ENCODE measurements at places on chromosomes 7 and 10.
A peak's percentile ranks its signal among the peaks of the same experiment; 100 is the strongest.

DNA sequence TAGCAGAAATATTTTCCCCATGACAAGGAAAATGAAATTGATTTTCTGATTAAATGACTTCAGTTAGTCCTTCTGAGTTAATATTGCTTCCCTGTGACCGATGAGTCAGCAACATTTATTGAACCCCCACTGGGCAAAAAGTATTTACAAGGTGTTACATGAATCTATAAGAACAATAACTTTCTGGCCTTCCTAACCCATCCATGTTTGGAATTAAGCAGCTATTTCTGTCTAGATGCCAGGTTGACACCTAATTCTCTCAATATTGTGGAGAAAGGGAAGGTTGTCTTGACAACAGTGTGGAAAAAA lies 112.9 kb upstream of the JAZF1 start:
- DNase-seq, result no peak

DNA sequence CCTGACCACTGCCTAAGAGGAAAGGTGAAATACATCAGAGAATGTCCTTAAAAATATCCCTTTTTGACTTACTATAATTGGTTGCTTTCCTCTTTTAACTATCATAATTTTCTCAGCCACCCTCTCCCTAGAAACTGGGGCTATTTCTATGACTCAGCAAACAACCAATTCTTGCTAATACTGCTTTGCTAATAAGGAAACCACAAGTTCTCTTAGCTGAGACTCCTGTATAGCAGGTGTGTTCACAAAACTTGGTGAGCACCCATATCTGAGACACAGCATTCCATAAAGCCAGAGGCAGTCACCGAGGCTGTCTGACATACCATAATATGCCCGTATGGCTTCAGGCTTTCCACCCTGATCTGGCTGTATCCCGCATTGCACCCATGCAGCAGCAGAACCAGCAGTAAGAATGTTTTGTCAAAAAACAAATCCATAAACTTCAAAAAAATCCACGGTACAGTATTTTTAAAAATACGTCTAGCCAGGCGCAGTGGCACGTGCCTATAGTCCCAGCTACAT lies 191.7 kb upstream of the C7orf33 start:
- DNase-seq, result no peak

DNA sequence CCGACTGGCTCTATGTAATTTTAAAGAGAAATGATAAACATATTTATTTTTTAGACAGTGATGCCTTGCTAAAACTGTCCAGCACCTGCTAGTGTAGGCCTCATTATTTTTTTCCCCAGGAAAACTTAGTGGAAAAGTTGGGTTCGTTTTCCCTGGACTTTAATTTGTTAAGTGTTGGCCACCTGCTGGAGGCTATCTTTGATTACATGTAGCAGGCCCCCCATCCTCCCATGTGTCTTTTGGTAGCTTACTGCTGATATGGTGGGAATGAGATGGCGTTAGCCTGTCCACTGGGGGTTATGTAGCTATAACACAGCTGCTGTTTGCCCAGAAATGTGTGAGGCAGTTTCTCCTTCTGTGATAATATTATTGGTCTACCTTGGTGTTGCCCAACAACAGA lies 265.0 kb downstream of the SORCS3 start:
- no peak for DNase-seq

DNA sequence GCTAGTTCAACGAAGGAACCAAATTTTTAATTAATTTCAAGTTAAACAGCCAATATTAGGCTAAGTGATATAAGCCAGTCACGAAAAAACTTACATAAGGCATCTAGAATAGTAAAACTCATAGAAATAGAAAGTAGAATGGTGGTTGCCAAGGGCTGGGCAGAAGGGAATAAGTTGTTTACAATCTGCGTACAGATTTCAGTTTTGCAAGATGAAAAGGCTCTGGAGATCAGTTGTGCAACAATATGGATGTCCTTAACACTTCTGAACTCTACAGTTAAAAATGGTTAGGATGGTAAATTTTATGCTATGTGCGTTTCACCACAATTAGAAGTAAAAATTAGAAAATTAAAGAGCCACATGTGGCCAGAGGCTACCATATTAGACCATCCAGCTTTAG lies 13.3 kb downstream of the SCRN1 start:
- no peak for DNase-seq

DNA sequence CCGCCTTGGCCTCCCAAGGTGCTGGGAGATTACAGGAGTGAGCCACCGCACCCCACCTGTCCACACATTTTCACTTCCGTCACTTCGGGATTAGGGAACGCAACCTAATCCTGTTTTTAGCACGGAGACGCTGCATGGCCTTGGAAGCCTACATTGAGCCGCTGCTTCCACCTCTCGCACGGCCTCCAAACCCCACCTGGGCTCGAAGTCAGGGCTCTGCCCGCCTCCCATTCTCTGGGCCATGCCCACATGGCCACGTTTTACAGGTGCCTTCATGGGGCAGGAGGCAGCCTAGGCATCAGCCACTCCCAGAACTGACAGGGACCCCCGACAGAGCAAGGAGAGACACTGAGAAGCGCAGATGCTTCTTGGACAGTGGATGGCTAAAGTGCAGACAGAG lies 100.6 kb downstream of the OAT start:
- DNase-seq, result no peak

DNA sequence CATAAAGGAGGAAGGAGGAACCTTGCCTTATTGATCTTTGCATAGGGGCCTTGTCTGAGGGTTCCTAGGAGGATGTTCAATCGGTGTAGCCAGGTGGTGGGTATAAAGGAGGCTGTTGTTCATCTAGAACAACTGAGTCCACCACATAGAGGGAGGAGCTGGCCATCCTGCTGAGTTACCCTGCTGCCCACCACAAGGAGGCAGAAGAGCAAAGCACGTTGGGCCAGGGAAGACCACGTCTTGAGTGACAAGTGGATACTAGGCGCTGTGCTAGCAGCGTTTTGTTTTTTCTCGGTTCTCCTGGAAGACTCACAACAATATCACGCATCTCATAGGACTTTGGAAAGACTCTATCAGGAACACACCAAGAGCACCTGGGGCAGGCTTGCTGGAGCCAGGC lies 20.0 kb downstream of the FOXI2 start:
- no peak for DNase-seq

GRCh38 chr10:114706458-114707055 lies 48.5 kb upstream of the ABLIM1 start:
- DNase-seq, result no peak

- no peak for DNase-seq
Measured at GRCh38 chr7:45073031-45073785, 15.6 kb downstream of the NACAD start.

DNA sequence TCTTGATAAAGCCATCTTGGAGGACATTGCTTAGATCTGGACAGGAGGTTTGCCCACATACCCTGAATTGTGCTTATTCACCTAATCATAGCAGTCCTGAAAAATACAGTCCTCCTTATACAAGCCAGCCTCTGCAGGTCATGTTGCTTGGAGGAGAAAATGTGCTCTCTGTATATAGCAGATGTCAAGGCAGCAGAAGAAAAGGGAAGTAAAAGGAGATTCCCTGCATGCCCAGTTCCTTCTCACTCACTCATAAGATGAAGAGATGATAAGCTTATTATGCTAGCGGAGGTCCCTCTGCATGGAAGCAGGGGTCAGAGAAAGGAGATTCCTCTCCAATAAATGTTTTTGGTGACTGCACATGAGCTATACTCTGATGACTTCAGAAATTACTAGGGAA lies 458.8 kb upstream of the ZMIZ1 start:
- no peak for DNase-seq

- no peak for DNase-seq
Measured at GRCh38 chr7:104934665-104935064, 79.3 kb upstream of the KMT2E start.

- DNase-seq, result no peak
Measured at GRCh38 chr10:50234486-50234885, 16.8 kb downstream of the ASAH2 start.

GRCh38 chr7:106346167-106346677 lies 61.4 kb upstream of the NAMPT start:
- no peak for DNase-seq

GRCh38 chr10:21888959-21889358 lies 114.6 kb downstream of the DNAJC1 start:
- DNase-seq, result no peak

DNA sequence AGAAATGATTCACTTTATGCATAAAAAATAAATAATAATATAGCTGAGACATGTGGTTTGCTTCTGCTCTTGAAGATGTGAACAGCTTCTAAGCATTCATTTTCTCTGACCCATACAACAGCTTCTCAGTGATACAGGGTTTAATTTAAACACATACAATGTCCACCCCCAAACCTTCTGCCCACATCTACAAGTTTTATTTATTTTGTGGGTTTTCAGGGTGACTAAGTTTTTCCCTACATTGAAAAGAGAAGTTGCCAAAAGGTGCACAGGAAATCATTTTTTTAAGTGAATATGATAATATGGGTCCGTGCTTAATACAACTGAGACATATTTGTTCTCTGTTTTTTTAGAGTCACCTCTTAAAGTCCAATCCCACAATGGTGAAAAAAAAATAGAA lies 17.2 kb downstream of the INHBA start:
- DNase-seq, result no peak

- DNase-seq, result no peak
Measured at GRCh38 chr10:122379041-122379440, 4.5 kb downstream of the PLEKHA1 start.

DNA sequence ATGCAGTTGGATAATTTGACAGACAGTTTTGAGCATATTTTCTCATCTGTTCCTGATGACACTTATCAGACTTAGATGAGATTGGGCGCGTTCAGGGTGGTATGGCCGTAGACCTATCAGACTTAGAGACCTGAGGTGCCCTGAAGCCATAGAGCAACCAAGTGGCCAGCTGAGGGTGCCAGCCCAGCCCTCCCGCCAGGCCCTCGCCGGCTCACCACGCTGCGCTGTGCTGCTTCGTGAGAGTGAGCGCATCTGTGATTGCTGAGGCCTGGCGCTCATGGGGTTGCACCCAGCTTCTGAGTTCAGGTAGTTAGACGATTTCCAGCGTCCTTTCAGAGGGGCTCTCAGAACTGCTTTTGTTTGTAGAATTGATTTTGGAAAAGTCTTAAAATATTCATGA lies 10.2 kb downstream of the FBH1 start:
- no peak for DNase-seq

DNA sequence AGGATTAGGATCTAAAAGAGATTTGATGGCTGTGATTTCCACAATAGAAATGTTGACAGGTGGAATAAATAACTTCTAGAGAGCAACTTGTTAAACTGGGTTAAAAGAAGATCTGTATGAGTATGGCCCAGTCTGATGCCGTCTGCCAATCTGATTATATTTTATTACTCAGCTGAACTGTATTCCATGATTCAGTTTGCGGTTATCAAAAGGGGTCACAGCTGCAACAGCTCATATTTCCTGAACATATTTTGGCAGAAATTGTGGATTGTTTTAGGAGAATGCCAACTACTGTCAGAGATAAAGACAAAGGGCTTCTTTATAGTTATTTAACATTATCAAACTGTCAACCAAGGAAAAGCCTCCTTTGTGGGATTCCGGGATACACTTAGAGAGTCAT lies 244.8 kb upstream of the MINDY3 start:
- no peak for DNase-seq

DNA sequence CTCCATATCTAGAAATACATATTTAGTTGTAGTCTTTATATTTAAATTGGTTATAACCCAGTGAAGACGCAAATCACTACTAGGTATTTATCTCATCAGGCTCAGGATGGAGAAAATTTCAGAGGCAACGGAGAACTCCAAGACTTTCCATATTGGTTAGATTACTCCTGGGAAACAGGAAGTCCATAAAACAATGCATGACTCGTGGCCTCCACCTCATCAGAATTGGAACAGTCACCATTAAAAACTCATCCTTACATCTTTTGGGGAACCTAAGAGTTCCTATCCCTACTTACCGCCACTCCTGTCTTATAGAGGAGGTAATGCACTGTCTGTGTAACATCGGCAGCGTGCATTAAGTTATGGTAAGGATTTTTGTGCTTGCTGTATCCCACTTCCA lies 177.6 kb downstream of the PPP1R17 start:
- DNase-seq, result no peak

DNA sequence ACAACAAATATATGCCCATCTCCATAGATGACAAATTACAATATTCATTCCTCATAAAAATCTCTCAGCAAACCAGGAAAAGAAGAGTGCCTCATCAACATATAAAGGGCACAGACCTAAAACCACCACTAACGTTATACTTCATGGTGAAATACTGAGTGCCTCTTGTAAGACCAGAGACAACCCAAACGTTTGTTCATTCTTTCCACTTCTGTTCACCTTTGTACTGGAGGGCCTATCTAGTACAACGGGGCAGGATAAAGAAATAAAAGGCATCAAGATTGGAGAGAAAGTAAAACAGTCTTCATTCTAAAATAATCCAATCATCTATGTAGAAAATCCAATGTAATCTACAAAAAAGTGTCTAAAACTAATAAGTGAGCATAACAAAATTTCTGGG lies 79.1 kb downstream of the LARP4B start:
- no peak for DNase-seq

GRCh38 chr10:79159141-79159651 lies 90.4 kb downstream of the ZMIZ1 start:
- no peak for DNase-seq

DNA sequence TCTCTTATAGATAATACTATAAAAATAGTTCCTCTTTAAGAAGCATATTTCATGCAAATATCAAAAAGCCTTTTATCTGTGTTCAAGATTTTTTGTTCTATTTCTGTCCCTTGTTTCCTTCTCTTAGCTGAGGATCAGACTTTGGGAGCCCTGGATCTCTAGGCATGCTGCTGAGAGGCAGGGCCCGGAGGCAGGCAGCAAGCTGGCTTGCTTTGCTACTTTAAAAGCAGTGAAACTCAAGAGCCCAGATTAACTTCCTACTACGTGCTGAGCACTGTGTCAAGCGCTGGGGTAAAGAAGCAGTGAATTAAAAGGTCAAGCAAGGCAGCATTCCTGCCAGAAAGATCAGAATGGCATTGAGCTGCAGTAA lies 31.0 kb upstream of the ARID5B start:
- no peak for DNase-seq

- DNase-seq, result no peak
Measured at GRCh38 chr10:106217627-106218026, 946.9 kb downstream of the SORCS1 start.

GRCh38 chr7:153388611-153389010 lies 629.1 kb downstream of the ACTR3B start:
- no peak for DNase-seq

- DNase-seq, result peak; percentile 70
Measured at GRCh38 chr10:8055420-8056349, 1.2 kb downstream of the GATA3 start.

- no peak for DNase-seq
Measured at GRCh38 chr7:143406002-143406357, 2.7 kb downstream of the EPHA1 start.

DNA sequence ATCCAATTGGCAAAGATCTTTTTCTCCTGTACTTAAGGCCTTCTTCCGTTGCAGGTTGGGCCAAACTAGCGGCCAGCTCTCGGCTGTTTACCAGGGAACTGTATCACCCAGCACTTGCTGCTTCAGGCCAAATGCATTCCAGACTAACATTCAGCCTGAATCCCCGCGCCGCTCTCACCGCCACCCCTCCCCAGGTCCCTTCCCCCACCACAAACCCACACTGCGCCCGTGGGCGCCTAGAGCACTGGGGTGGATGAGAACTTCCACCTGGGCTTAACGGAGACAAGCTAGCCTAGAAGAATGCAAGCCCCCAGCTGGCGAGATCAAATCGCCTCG lies 676 bp downstream of the TCAF1 start:
- DNase-seq, result no peak

- no peak for DNase-seq
Measured at GRCh38 chr10:13973742-13974141, 357.0 kb downstream of the FRMD4A start.

Measured in activated T-cell treated with anti-CD3 and anti-CD28 coated beads, Interleukin-2, amount 50 U/mL, for 48 hours (primary cell).